ENCODE measurements at places on chromosomes 7 and 10.

DNA sequence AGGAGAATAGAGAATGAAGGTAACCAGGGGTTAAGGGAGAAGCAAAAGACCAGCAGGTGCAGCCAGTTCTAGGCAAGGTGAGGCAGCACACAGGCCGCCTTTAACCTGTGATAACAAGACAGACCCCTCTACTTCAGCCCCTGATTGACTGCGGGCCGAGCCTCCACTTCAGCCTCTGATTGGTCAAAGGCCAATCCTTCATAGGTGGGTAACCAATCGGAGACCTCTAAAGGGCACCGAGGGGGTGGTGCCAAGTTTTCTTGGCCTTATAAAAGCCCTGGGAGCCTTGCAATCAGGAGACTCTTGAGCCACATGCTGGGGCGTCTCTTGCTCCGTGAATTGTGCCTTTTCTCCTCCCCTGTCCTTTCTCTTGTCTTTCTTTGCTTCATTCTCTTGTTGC, 98.8 kb downstream of the ELFN1 start:
- no peak for DNase-seq

DNA sequence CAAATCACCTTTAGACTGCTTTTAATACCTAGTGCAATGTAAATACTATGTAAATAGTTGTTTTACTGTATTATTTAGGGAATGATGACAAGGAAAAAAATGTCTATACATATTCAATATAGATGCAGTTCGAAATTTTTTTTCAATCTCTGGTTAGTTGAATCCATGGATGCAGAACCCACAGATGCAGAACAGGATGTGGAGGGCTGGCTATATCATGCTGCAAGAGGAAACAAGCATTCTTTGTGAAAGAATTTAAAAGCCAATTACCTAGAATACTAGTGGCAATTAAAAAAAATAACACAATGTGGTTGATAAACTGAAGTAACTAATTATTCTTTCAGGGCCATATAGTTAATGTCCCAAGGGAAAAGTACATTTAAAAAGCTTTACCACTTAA, 170.4 kb downstream of the ZNF438 start:
- DNase-seq: no peak

GRCh38 chr7:146943483-146943882, 826.9 kb downstream of the CNTNAP2 start:
- peak; percentile 2 for DNase-seq

DNA sequence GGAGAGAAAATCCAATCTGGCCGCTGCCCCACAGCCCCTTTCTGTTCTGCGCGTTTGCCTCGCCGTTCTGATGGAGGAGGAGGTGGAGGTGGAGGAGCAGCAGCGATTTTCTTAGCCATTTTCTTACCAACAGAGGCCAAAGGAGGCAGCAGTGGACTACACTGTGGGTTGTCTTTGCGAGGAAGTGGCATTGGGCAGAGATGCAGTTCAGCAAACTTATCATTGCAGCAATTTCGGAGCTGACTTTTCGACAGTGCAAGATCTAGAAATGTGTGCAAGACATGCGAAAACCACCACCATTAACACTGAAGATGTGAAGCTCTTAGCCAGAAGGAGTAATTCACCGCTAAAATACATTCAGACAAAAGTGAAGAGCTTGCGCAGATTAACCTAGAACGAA, 1.9 kb upstream of the ARL4A start:
- DNase-seq: no peak

DNA sequence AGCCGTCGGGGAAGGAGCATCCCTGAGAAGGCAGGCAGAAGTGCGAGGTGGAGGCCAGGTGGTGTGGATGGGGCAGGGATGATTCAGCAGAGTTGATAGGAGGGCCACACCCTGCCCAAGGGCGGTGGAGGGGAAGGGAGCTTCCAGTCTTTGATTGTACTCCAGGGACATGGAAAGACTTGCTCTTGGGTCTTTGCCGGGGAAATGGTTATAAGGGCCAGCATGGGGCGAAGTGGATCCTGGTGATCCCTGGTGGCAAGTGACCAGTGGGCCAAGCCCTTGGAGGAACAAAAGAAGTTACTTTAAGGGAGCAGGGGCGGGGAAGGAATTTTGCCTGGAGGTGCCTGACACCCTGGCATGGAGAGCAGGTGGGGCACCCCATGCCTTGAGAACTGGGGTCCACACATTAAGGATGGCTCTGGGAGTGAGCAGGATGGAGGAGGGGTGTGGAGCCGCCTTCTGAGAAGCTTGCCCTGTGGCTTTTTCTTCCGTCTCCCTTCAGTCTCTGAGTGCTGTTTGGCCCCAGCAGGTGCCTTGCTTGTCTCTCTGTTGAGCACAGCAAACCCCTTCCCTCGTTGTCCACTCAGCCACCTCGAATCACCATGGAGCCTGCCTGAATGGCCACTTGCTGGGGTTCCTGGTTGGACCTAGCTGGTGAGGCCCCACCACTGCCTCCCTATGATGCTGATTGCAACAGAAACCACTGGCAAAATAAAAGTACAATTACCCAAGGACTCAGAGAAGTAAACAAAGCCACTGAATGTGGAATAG, 83.9 kb downstream of the RAMP3 start:
- DNase-seq: no peak

DNA sequence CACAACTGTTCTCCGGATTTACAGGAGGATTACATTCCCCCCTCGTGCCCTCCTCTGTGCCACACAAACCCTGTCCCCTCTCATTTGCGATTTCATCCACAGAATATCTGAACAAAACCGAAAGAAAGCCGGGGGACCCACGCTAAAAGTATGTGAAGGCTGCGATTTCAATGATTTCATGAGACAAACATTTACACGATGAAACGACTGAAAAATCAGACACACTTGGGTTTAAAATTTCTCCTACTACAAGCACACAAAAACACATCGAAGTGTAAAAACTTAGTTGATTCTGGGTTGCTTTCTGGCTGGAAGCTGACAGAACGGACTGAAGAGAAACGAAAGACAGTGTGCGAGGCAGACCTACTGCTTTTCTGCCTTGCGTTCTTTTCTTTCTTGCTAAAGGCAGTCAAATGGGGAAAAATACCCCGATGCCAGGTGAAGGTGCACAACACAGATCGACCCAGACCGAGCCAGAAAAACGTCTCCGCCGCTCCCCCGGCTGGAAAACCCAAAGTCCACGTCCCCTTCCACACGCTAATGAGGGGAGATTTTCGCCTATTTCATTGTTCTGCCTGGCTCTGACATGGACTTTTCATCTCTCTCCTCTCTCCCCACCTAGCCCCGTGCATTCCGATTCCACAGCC, 1.2 kb downstream of the HIPK2 start:
- DNase-seq: peak; percentile 34

GRCh38 chr10:15482156-15482555, 111.1 kb upstream of the FAM171A1 start:
- no peak for DNase-seq

- no peak for DNase-seq
Observed at GRCh38 chr7:150408393-150409299, 29.5 kb downstream of the ZNF775 start.

GRCh38 chr7:118948508-118948907, 724.0 kb downstream of the ANKRD7 start:
- no peak for DNase-seq

DNA sequence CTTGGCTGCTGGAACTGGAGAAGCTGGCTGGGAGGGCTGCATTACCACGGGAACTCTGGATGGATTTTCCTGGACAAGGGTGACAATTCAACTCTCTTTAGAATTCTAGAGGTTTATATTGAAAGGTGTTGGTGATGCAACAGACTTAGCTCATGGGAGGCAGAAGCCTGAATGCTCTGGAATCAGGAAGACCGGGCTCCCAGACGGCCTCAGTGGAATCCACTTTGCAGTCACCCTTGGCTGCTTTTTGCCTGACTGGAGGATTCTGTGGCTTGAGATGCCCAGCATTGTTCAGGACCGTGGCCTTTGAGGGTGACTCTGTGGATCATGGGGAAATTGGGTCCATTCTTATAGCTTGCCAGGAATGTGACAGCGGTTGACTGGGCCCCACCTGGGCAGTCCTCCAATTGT, 32.3 kb downstream of the PYROXD2 start:
- DNase-seq: no peak

DNA sequence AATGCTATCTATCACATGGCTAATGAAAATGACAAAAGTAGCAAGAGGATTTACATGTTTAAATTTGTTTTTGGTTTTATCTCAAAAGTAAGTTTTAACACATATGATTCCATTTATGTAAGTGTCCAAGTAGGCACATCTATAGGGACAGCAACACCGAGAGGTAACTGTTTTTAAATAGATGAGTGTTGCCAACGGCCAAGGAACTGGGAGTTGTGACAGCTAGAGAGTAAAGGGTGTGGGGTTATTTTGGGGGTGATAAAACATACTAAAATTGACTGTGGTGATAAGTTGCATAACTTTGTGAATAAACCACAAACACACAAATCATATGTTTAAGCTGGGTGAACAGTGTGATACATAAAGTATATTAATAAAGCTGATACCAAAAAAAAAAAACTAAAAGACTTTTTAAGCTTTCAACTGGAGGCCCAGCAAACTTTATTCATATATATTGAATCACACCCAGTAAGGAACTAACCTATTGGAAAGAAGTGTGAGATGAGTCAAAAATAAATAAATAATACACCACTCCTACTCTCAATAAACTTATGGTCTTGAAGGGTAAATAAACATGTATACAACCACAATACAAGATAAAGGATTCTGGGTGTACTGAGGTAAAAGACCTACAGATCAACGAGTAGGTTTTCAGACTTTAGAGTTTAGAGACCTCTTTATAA, 33.0 kb downstream of the LRRC72 start:
- no peak for DNase-seq

- no peak for DNase-seq
Observed at GRCh38 chr7:3673524-3673923, 372.5 kb downstream of the SDK1 start.

- DNase-seq: no peak
Observed at GRCh38 chr10:102634686-102635085, 9.6 kb upstream of the TRIM8 start.

- no peak for DNase-seq
Observed at GRCh38 chr10:124696446-124697392, 47.5 kb downstream of the FAM53B start.

- no peak for DNase-seq
Observed at GRCh38 chr7:23004247-23004520, 9.7 kb downstream of the HYCC1 start.

DNA sequence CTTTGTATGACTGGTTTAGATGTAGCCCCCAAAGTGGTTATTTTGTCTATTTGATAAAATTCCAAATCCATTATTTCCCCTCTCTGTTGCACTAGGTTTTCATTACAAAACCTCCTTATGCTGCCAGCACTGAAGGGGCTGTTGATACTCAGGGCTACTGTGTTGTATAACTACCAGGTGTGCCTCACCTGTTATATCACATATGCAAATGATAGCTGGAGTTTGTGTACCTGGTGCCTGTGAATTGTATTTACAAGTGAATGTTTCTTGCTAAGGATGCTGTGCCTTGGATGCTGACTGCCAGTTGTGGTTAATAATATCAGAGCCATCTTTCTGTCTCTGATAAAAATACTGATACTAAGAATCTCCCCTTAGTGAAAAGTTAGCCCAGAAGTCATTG, 84.8 kb upstream of the CCDC6 start:
- DNase-seq: peak; percentile 58

- DNase-seq: no peak
Observed at GRCh38 chr10:113169853-113170460, 219.9 kb downstream of the TCF7L2 start.

- no peak for DNase-seq
Observed at GRCh38 chr10:971613-972012, 16.6 kb upstream of the GTPBP4 start.

GRCh38 chr10:132987671-132988571, 45.6 kb upstream of the CFAP46 start:
- no peak for DNase-seq

DNA sequence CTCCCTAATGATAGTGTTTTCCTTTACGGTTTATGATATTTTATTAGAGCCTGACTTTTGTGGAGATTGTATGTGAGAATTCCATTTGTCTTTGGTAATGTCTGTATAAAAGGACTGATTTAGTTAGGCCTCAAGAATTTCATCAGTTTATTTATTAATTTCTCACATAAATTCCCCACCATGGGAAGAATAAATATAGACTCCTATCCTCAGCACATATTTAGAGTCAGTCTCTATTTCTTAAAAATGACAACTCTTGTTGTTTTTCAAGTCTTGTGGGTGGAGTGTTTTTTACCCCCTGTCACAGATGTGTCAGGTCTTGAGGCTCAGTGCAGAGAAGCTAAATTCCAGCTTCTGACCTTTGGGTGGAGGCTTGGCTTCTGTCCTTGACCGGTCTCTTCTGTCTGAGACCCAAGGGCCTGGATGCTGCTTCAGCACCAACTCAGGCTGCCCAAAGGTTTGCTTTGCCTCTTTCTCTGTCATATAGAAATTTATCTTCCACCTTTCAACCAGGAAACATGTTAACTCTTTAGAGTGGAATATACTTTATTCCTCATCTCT, 117.3 kb upstream of the INHBA start:
- no peak for DNase-seq

DNA sequence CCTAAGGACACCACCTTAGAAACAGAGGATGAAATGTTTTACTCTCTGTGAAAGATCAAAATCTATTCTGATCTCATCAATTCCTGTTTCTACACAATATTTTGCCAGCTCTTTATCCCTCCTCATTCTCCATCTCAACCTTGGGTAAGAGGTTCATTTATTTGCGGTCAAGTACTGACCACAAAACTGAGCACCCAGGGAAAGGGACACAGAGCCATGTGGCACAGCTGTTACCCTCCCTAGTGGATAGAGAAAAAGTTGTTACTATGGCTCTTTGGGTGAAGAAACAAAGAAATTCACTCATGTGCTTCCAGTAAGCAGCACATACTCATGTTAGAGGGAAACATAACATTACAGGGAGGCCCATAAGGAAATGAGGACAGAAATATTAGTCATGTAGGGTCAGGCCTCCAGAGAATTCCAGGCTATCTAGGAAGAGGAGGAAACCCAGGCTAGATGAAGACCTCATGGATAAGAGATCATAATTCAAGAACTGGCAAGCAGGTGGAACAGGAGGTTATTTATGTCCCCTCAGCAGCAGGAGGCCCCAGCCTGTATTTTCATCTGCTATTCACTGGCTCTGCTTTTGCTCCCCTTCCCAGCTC, 114.5 kb downstream of the ATE1 start:
- DNase-seq: peak; percentile 6

DNA sequence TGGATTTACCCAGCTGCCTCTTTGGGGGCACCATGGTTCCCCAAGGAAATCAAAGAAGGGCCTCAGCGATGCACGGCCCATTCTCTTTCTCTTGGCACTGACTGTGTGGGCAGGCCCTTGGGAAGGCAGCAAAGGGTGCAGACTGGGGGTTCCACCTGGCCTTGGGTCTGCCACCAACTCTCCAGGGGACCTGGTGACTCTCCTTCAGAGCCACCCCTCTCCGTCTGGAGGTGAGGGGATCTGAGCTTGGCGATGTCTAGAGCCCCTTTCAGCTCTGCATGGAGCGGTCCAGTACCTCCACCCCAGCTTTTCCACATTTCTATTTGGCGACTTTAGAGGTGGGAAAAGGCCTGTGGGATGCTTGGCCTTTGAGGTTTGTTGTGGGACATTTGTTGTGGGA, 69.1 kb downstream of the C10orf120 start:
- DNase-seq: no peak

DNA sequence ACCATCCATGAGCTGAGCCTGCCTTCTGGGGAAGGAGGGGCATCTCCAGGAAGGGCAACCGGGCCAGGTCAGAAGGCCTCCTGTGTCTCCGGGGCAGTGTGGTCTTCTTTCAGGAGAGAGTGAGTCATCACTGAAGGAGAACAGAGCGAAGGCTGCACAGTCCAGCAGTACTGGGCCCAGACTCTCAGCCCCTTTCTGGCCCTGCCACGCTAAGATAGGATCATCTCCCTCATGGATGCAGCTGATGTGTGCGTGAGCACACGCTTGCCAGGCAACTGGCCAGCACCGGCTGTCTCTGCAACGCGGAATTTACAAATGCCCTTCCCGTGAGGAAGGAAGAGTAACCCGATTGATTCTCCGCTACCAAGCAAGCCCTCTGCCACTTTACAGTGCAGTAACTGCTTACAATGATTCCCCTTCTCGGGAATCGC, 328.2 kb downstream of the TNS3 start:
- DNase-seq: peak; percentile 30
